Bronchial epithelial cell (primary cell): ENCODE measurements at places on chromosomes 7 and 10.

- no peak for DNase-seq
Observed at GRCh38 chr7:25850735-25851134, 301.3 kb upstream of the NFE2L3 start.

DNA sequence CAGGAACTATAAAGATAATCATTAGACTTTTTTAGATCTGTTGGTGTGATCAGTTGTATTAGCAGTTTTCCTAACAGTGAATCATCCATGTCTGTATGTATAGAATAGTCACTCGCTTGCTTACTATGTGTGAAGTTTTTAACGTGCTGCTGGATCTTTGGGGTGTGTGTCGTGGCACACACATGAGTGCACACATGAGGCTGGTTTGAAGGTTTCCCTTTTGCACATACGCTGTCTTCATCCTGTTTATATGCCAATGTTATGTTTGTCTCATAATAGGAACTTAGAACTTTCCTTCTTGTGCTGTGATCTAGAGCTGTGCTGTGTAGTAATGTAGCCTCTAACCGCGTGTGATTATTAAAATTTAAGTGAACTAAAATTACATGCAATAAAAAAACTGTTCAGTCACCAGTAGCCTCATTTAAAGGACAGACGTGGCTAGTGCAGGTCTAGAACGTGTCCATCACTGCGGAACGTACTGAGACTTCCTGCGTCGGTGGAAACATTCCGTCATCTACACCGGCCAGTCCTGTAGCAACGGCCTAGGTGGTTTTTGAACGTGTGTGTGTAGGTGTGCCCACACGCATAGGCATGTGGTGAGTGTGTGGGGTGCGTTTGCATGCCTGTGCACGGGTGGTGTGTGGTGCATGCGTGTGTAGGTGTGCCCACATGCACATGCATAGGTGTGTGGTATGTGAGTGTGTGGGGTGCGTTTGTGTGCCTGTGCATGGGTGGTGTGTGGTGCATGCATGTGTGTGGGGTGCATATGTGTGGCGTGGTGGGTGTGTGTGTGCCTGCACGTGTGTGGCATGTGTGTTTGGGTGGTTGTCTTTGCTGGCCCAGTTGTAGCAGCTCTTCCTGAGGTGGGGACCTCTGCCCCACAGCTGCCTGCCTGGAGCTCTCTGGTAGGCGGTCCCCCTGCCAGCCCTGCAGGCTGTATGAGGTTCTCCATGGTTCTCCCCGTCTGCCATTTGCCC, 56.6 kb downstream of the INPP5A start:
- no peak for DNase-seq

DNA sequence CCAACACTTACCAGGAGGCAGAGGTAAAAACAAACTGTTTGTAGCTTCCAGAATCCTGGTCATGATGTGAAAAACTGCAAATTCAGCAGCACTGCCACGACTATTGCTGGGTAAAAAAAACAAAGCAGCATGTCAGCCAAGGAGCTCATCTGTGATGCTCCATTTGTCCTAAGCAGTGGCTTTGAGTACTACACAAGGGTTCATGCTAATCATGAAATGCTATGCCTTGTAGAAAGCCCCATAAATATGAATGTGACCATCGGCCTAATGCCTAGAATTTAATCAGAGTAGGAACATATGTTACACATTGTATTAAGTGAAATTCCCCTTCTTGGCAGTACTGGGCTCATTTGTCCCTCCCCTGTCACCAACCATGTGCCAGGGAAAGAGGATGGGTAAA, 95.4 kb downstream of the GSAP start:
- DNase-seq: no peak

DNA sequence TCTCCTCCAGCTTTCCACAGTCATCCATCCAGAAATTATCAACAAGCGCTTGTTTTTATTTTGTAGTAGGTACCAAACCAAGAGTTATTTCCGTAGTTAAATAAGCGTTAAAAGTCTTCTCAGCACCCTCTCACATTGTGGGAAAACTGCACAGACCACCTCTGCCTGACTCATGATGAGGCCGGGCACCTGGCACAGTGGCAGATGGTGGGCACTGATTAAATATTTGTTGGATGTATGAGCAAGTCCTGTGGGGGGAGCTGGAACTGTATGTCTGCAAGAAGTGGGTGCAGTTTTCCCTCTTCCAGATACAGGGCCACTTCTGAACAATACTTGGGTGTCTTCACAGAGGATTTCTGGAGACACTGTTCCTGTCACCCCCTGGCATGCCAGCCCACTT, 5.3 kb upstream of the REPIN1 start:
- DNase-seq: no peak

- DNase-seq: peak; percentile 72
Observed at GRCh38 chr7:376306-377079, 86.5 kb downstream of the FOXL3 start.

- DNase-seq: no peak
Observed at GRCh38 chr7:109699661-109700060, 1130.0 kb downstream of the DNAJB9 start.

DNA sequence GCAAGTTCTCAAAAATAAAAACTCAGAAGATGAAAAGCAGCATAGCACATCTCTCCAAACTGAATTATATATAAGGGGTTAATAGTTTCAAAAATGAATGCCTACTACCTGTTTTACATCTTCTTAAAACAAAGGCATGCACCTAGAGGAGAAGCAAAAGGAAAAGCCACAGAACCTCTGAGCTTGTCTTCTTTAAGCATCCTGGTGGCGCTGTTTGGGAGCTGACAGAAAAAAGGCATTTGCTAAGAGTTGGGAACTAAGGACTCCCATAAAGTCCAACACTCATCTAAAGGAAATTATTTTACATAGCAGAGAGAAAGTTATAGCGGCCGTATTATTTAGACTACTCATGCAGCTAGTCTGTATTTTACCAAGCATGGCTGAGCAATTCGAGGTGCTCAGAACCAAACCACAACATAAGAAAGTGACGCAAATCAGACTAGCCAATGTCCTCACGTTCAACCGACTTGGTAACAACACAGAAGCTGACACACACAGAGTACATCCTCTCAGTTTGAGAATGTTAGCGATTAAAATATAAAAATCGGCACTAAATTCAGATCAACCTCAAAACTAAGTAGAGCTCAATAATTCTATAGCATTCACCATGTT, 38.8 kb downstream of the PTN start:
- DNase-seq: no peak

DNA sequence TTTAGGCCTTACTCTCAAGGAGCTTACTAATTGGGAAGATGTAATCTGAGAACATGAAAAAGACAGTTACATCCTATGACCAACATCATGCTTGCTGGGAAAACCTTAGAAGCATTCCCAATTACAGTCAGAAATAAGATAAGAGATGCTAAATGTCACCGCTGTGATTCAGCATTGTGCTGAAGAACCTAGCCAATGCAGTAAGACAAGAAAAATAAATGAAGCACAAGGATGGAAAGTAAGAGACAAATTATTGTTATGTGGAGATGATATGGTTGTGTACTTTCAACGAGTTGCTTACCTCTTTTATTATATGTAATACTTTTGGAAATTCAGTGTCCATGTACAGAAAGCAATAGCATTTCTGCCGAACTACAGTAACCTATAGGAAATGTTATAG, 104.8 kb downstream of the RBM20 start:
- DNase-seq: no peak

DNA sequence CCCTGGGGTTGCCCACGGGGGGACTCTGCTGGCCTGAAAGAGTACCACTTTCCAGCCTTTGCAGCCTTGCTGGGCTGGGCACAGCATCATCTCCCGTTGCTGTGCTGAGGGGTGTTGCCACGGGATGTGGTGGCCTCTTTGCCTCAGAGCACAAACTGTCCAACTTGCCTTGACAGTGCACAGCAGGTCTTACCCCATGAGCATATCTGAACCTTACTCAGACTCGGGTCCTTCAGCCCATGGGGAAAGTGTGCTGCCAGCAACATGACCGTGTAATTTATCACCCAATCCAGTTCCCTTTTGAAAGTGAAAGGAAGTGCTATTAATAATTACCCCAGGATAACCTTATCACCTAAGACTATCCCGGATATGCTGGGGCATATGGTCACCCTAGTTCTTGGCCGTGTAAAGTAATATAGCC, 46.8 kb downstream of the TBXAS1 start:
- DNase-seq: no peak

DNA sequence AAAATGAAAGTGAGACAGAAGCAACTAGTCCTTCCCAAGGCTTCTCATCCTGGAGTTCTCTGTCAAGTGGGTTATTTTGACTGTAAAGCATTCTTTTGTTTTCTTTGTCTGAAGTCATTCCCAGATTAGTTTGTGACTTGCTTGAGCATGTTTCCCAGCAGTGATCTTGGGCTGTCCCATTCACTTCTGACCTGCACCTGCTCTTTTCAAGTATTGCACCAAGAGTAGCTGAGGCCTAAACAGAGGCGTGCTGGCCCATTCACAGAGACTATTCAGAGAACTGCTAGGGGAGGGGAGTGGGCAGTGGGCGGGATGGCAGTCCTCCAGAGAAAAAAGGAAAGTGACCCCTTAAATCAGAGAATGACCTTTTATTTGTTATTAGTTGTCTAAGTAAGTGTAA, 61.3 kb downstream of the CACNA2D1 start:
- DNase-seq: peak; percentile 39

DNA sequence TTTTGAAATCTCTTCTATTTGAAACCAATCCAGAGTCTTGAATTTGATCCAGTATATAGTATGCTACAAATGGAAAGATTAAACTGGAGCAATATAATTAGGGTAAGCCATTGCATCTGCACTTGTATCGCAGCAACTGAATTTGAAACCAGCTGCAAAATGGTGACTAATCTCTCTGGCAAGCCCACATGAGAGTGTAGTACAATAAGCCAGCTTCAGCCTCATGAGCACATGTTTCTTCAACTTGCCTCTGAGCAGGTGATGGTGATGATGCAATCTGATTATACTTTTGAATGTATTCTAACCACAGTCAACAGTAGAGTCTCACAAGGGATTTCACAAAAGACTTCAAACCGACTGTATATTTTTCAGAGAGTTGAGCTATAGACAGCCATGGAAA, 829 bp upstream of the RPA3 start:
- DNase-seq: peak; percentile 97

- DNase-seq: peak; percentile 96
Observed at GRCh38 chr10:22427890-22428571, 82.7 kb downstream of the SPAG6 start.

DNA sequence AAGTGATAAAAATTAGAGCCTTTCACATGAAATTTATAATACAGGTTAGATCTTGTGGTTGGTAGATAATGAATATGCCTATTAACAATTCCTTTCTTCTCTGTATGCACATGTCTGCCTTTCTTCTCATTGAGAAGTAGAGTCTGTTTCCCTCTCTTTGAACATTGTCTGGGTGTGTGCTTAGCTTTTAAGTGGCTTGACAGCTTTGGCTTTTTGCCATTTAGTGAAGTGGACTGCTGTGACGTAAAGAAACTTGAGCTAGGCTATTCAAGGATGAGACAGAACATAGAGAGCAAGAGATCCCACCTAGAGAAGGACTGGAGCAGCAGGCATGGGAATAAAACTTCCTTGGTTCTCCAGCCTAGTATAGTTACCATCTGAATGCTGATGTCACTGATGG, 996.7 kb upstream of the CELF2 start:
- no peak for DNase-seq

- peak; percentile 80 for DNase-seq
Observed at GRCh38 chr10:3963191-3963673, 178.2 kb upstream of the KLF6 start.

DNA sequence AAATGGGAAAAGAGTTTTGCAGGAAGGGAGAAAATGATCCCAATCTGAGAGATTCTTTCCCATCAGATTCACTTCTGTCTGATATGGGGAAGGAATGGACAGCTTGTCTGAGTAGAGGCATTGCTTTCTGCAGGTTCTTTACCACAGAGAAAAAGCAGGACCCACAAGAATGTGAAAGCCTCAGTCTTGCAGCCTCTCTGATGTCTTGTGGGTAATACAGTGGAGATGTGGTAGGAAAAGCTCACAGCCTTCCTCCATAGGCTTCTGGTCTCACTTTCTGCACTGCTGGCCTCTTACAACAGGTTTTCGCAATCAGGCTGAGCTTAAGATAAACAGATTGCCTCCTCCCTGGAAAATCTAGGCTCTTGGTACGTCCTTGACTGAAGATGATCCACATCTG, 551 bp downstream of the IFIT1 start:
- DNase-seq: peak; percentile 13

DNA sequence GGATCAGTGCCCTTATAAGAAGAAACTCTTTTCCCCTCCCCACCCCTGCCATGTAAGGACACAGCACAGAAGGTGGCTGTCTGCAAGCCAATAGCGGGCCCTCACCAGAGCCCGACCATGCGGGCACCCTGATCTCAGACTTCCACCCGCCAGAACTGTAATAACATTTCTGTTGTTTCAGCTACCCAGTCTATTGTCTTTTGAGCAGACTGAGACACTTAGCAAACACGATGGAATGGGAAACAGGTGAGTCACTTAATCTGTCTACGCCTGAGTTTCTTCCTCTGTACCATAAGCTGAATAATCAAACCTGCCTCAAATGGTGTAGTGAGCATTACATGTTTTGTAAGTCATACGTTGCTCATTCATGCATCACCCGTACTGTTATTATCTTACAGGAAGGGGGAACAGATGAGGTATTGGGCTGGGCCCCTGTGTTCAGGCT, 58.2 kb downstream of the STRA8 start:
- peak; percentile 100 for DNase-seq

GRCh38 chr10:70475661-70476060, 2.9 kb upstream of the PALD1 start:
- DNase-seq: peak; percentile 92

- peak; percentile 50 for DNase-seq
Observed at GRCh38 chr10:73744664-73744975, 448 bp downstream of the SEC24C start.

- no peak for DNase-seq
Observed at GRCh38 chr10:48670978-48671913, 13.4 kb upstream of the WDFY4 start.

DNA sequence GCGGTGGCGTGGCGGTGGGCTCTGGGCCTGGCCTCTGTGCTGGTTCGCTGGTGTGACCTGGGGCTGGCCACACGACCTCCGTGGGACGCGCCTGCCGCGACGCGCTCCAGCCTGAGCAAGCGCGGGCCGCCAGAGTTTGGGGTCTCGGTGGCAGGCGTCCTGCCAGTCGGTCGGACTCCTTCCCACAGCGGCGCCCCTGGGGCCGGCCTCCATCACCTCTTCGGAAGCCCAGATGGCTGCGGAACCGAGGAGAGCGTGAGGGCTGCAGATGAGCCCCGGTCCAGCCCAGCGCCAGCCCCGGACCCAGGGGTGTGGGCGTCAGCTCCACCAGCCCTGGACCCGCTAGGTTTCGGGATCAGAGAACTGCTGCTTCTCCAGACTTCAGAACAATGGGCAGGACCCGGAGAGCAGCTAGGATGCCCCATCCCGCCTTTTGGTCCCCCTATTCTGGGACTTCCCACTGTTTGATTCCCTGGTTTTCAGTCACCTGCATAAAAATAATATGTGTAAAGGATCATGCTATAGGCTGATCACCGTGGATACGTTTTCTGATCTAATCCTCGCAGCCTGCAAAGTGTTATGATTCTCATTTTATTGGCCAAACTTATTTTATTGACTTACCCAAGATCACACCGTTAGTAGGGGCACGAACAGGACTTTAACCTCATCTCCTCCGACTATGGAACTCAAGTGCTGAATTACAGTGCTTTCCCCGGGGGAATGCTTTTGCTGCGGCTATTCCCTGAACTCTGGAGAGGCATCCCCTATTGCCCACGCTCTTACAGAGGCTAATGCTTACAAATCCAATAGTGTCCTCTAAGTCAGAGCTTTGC, 2.8 kb downstream of the CYP26C1 start:
- DNase-seq: no peak

GRCh38 chr7:66727058-66727457, 13.5 kb upstream of the RABGEF1 start:
- DNase-seq: peak; percentile 22

- no peak for DNase-seq
Observed at GRCh38 chr10:34761453-34761852, 53.6 kb downstream of the PARD3 start.
